ENCODE measurements at places on chromosomes 1 and 21.

DNA sequence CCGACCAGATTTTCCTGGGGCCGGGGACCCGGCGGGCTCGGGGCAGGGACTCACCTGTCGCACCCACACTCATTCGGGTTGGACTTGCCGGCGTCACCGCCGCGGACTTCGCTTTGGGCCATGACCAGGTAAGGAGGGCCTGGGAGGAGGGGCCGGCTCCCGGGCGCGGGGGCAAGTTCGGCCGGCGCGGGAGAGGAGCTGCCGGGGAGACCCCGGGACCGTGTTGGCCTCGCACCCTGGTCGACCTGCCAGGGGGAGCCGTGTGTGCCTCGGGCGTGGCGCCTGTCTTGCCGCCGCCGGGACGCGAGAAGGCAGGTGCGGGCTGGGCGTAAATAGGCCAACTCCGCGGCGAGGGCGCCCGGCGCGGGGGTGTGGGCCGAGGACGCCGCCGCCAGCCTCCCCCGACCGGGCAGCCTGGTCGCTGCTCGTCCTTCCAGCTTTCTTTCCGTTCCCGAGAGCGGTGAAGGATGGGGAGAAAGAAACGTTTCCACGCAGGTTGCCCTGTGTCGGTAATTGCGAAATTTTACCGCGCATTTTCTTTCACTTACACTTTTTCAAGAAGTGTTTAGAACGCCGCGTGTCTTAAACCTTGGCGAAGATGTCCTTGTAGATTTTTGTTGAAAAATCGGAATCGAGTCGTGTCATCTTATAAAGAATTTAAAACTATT lies 558 bp downstream of the USP1 start:
- DNase-seq: peak; percentile 57

- DNase-seq: no peak
Observed at GRCh38 chr1:32991819-32992488, 27.3 kb upstream of the RNF19B start.

- no peak for DNase-seq
Observed at GRCh38 chr1:29319300-29320110, 83.2 kb downstream of the PTPRU start.

- DNase-seq: no peak
Observed at GRCh38 chr21:38950435-38951094, 144.8 kb downstream of the ETS2 start.

- DNase-seq: peak; percentile 12
Observed at GRCh38 chr1:94093996-94094395, 27.0 kb downstream of the ABCA4 start.
